ENCODE measurements at places on chromosomes 16 and 17.

DNA sequence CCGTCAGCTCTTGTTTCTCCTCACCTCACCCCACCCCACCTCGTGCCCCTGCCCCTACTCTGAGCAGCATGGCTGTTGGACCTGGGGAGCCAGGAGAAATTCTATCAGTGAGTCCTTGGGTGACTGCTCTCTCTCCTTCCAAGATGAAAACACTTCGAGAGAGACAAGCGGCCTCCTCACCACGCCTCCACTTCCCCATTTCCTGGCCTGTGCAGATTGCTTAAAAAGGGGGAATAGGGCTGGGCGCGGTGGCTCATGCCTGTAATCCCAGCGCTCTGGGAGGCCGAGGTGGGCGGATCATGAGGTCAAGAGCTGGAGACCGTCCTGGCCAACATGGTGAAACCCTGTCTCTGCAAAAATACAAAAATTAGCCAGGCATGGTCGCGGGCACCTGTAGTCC is 9.5 kb downstream of the DLX4 start:
- DNase-seq = no peak

DNA sequence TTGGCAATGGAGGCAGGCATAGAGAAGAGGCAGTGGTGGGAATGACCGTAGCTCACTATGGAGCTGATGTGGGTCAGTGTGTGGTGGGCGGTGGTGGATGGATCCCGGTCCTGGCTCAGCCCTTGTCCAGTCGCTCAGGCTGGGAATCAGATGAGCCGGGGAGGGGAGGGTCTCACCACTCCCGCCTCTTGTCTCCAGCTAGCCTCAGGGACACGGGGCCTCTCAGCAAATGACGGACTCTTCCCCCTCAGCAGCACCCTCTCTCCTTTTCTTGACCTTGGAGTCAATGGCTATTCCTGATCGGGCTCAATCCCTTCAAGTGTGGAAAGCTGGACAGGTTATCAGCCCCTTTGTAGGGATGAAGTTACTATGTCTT is 208.5 kb downstream of the NTN1 start:
- no peak for DNase-seq

DNA sequence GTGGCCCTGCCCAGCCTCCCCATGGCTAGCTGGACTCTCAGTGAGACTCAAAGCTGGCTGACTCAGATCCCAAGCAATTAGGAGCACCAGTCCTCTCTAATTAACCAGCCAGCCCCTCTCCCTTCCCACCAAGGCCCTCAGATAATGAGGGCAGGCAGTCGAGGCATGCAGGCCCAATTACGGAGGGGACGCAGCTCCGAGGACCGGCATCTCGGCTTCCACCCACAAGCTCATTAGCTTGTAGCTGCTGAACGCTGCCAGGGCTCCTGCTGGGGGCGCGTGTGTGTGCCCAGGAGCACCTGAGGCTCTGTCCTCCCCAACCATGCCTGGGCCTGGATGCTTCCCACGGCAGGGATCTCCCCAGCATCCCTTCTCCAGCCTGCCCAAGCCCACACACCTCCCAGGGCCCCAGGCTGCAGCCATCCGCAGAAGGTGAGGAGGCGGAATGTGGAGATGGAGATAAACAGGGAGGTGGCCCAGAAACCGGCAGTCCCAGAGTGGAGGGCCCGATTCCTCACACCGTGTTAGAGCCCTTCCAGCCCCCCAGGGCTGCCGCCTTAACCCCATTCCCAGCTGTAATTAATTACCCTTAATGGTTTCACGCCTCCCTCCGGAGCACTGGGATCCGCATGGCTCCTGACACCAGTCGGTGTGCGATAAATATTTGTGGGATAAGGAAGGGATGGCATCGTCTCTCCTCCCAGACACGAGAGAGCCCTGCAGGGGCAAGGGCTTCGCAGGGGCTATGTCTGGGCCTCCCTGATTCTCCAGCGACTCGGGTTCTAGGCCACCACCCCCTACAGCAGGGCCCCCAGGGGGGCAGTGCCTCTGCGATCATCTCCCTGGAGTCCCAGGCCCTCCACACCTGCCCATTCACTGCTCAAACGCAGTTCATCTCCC is 42.2 kb downstream of the RPH3AL start:
- DNase-seq = no peak

DNA sequence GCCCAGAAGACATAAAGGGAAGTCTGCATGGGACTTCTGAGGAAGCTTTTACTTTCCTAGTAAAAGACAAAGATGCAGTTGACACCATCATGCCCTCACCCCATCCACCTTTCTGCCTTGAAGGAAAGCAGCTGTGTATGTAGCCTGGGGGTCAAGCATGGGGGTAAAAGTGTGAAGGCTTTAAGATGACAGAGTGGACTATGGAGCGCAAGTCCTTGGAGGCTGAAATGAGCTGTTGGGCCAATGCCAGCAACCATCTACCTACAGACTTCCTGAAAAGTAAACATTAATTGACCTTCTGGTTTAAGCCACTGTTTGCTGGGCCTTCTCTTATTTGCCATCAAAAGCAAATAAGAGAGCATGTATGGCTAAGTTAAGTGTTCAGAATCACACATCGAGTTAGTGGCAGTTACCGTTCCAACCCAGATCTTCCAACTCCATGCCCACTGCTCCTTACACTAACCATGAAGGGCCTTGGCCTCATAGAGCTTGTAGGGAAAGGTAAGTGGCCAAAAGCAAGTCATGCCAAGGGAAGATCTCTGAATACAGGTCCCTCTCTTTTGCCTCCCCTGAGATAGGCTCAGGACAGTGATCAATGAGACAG is 30.0 kb downstream of the SLC13A5 start:
- no peak for DNase-seq

DNA sequence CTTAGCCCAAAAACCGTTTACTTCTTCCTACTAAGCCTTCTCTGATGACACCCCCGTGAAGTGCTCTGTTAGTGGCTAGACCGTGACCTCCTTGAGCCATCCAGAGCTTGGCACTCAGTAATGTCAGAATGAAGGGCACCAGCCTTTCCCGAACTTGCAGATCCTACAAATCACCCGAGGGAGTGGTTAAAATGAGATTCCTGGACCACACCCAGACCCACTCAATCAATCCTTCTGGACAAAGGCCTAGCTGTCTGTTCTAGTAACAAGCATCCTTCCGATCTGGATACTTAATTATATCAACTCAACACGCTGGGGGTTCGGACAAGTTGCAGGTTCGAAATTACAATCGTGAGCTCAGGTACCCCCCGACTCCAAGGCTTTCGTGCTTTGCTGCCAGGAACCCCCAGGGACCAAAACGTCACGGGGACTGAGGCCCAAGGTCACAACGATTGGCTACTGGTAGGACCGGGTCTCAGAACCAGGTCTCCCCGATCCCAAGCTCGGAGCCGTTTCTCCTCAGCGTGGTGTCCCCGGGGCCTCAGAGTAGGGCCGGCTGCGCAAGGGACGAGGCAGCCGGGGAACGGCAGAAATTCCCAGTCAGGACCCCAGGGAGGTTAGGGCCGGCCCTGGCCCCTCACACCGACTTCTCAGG is 527 bp downstream of the CIAPIN1 start:
- DNase-seq = peak; percentile 31

DNA sequence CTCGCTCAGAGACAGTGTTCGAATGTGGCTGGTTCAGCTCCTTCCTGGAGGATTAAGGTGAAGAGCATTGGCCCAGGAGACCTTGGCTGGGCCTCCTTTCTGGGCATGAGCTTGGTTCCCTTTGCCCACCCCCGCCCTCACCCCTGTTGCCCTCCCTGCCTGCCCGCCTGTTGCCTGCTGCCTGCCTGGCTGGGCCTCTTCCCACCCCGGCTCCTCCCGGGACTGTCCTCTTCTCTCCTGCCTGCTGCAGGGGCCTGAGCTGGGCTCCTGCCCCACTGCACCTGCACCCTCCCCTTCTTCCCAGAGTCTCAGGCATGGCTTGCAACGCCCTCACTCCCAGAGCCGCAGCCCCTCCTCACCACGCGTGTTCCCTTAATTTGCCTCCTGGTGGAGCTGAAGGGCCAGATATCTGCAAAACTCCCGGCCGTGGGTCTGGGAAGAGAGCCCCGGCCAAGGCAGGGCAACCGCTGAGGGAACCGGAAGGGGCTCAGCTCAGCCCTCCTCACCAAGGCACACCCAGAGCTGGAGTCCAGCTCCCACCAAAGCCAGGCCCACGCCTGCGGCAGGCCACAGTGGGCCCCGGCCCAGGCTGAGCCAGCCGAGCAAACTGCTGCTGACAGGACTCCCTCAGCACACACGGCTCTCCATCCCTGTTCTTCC is 31.2 kb downstream of the MNT start:
- no peak for DNase-seq

GRCh38 chr17:52470553-52470952 is 312.0 kb upstream of the CA10 start:
- no peak for DNase-seq

- DNase-seq = no peak
Observed at GRCh38 chr17:5478992-5479391, 7.0 kb downstream of the DERL2 start.

GRCh38 chr16:12086822-12087221 is 110.3 kb downstream of the SNX29 start:
- no peak for DNase-seq

DNA sequence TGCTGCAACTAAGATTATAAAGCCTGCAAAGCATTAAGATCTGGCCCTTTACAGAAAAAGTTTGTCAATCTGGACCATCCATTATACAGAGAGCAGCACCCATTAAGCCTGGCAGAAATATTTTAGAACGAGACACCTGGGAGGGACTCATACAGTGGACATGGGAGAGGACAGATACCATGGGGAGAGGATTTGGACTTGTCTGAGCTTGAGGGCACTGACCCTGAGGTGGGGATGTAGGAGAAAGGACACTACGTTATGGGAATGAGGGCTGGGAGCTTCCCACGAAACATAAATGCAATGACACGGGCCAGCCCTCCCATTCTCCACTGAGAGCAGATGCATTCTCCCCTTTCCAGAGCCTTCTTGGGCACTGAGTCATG is 6.2 kb downstream of the RUSF1 start:
- DNase-seq = no peak

GRCh38 chr16:78694414-78694813 is 595.0 kb downstream of the WWOX start:
- no peak for DNase-seq

DNA sequence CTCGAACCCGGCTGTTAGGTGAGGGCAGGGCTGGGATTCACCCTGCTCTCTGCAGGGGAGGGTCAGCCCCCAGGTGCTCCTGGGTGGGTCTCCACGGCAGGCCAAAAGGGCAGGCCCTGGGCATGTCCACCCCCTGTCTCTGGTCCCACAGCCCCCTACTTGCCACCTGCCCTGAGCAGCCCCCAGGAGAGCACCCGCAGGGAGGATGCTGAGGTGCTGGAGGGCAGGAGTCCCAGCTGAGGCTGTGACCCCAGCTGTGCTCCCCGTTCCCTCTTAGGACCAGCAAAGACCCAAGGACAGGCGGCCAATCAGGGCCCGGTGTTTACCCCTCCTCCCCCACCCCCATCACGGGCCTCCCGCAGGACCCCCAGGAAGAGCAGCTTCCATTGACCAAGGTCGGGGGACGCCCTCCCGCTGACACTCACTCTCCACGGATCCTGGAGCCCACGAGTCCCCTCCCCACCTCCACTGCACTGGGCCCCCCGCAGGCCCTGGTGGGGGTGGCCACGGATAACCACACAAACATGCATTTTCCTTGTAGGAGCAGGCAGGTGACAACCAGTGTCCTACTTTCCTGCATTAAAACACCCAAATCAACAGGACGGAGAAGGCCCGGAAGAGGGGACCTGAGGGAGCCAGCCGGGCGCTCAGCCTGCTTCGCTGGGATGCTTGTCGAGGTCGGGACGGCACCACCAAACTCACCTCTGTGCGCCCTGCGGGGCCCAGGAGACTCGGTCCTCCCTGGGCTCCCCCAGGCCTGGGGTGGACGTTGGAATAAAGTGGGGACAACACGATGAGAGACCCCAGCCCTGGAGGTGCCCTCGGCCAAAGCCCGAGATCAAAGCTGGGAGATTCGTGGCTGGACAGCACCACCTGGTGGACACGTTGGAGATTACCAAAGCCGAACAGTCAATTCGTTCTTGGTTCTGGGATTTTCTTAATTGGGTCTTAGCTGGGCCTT is 22.5 kb upstream of the ENPP7 start:
- DNase-seq = peak; percentile 67

DNA sequence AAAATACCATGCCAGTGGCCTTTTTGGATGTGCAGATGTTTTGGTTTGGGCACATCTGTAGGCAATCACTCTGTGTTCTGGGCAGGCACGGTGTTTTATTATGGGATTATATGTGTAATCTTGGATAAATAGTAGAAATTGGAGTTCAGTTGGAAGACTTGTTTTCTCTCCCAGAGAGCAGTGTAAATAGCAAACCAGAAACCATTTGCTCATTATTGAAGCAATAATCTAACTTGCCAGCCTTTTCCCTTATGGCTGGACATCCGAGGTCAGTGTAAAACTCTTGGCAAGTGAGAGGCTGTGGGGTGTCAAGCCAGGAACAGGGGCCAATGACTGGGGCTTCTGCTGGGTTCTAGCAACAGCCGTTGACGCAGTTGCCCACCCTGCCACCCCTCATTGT is 69.9 kb downstream of the IRX3 start:
- DNase-seq = no peak

GRCh38 chr16:21265104-21265837 is 12.8 kb downstream of the CRYM start:
- no peak for DNase-seq

- no peak for DNase-seq
Observed at GRCh38 chr17:29559640-29560039, 7.2 kb downstream of the ABHD15 start.

DNA sequence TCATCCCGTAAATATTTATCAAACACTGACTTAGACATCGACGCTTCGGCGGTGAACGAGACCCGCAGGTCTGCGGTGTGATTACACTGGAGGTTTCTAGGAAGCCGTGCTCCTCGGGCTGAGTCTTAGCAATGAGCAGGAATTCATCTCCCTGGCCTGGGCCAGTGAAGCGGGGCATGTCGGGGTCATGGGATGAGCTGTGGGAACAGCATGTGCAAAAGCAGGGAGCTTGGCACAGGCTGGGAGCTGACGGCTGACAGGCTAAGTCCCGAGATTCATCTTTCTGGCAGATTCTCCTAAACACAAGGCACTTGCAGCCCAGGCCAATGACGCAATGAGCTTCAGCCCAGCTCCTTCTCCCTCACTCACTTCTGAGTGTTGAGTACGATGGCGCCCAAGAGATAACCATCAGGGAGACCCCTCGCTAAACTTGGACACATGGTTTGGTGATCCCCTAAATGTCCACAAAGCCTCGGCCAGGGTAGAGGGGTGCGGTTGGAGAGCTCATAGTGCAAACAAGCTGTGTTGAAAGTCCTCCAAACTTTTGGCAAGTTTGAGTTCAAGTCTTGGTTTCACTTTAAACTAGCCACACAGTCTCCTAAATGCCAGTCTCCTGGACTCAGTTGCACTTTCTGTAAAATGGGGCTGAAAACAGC is 12.8 kb downstream of the CRISPLD2 start:
- DNase-seq = no peak

DNA sequence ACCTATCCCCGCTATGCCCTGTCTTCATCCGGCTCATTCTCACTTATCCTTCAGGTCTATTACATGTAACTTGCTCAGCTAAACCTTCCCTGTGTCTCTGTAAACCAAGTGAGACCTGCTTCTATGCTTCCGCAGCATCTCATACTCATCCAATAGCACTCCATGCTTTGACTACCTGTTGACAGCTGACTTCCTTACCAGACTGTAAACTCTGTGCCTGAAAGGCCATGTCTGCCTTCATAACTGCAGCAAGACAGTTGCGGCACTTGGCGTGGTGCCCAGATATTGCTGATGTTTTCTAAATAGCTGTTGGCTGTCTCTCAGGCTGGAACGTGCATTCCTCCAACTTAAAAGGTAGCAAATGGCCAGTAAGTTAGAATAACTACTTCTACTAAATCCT is 1.8 kb upstream of the OR1E1 start:
- no peak for DNase-seq

Data from activated CD4-positive, alpha-beta T cell treated with anti-CD3 and anti-CD28 coated beads, Interleukin-2, amount 10 ng/mL, durations not matched to agents 7 days and 5 days (primary cell).